ENCODE measurements at places on chromosomes 2 and 18.

- DNase-seq, result no peak
These were observed 535.9 kb downstream of the TRIB2 start for GRCh38 chr2:13252615-13253014.

- no peak for DNase-seq
These were observed 27.7 kb upstream of the ACTR2 start for GRCh38 chr2:65199891-65200290.

- DNase-seq, result no peak
These were observed 110.8 kb downstream of the LOXHD1 start for GRCh38 chr18:46546111-46546640.

DNA sequence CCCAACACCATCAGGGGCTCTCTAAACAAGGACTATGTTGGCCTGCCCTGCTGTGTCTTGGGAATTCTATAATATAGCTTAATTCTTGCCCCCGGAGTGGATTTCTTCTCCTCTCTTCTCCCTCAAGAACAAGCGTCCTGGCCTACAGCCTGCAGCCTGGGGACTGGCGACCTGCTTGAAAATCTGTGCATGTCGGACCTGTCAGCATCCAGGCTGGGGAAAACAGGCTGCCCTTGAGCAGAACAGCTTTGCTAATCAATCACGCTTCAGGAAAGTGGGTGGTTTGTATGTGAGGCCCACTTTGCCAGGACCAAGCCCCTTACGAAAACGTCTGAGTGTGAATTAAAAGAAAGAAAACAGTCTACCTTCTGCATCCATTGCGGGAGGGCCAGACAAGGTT lies 116.7 kb downstream of the BCL2 start:
- no peak for DNase-seq

- no peak for DNase-seq
These were observed 23.1 kb downstream of the DGUOK start for GRCh38 chr2:73949802-73950201.

DNA sequence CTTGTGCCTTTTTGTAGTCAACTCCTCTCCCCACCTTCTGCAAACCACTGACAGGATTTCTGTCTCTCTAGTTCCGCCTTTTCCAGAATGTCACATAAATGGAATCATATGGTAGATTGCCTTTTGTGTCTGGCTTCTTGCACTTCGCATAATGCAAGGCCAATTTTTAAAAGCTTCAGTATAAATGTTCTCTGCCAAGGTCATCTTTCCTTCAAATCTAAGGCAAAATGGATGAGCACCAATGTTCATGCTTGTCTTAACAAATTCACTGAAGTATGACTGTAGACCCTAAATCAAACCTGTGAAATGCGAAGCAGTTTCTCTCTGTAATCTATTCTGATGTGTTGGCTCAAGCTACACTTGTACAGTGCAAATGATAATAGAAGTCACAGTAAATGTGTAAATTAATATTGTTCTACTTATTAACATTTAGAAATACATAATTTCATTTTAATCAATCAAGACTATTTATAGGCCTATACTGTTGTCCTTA lies 92.8 kb upstream of the GLS start:
- no peak for DNase-seq

DNA sequence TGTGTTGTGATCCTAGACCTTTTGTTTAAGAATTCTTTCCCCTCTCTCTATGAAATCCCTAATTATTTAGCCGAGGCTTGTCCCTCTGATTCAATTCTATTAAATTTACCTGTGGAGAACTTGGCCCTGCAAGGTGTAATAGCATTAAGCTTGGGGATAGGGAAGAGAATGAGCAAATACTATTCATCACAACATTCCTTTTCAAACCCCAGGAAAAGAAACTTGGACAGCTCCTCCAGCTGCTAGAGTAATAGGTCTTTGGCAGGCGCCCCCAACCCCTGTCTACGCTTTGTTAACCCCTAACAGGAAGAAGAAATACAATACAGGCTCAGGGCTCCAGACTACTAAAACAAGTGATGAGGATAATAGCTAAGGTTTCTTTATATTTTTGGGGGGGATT lies 957.0 kb downstream of the CPS1 start:
- DNase-seq, result no peak

DNA sequence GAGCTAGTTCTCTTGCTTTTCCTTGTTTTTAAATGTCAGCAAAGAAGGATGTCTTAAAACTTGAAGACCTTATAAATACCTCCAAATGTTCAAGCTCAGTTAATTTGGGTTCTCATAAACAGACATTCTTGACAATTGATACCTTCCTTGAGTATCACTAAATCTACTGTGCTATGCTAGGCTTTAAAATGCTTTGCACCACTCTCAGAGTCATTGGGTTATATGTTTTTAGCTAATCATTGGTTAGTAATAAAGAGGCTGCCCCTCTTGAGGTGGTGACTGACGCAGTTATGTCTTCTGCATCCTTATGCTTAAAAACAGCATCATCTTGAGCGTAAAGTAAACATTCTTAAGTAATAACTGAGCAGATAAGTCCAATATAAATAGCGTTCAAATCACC lies 276.0 kb downstream of the AGPS start:
- DNase-seq, result no peak

GRCh38 chr2:125837128-125837527 lies 818.8 kb upstream of the GYPC start:
- no peak for DNase-seq

DNA sequence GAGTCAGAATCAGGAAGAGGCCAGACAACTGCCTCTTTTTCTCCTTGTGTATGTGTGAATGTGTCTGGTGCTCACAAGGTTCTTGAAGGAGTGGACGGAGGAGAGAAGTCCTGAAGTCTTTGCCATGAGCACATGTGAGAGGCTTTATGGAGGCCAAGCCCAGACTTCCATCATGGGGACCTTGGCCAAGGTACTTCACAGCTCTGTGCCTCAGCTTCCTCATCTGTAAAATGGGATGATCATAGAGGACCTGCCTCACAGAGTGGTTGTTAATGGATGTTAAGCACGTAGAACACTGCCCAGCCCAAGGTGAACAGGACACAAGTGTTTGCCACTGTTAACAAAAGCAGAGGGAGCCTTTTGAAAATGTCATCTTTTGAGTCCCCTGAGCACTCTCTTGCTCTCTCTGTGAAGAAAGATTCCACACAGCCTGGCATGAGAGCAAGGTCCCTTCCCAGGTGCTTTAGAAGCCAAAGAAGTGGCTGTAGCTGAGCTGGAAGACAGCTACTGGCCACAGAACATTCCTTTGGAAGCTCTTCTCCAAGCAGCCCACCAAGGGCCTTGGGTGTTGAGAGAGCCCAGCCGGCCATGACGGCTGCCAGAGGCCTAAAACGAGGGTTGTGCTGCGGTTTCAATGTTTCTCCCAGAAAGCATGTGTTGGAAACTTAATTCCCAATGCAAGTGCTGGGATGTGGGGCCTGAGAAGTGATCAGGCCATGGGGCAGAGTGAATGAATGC lies 41.8 kb upstream of the ASPRV1 start:
- no peak for DNase-seq

DNA sequence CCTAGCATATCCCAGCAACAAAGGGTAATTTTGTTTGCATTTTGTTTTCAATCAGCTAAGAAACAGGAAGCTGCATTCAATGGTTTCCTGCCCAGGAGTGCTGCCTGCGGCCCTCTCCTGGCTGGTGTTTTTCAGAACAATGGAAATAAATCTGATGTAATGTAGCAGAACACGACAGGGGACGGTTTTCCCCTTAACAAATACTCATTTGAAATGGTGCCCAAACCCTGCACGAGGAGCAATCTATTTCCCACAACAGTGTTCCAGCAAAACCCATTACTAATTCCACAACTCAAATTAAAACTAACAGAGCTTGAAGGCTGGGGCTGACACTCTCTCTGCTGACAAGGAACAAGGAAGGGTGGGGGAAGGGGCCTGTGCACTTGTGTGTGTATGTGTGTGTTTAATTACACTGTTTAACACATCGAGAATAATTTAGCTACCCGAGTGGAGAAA lies 8.7 kb downstream of the CAPN13 start:
- no peak for DNase-seq

DNA sequence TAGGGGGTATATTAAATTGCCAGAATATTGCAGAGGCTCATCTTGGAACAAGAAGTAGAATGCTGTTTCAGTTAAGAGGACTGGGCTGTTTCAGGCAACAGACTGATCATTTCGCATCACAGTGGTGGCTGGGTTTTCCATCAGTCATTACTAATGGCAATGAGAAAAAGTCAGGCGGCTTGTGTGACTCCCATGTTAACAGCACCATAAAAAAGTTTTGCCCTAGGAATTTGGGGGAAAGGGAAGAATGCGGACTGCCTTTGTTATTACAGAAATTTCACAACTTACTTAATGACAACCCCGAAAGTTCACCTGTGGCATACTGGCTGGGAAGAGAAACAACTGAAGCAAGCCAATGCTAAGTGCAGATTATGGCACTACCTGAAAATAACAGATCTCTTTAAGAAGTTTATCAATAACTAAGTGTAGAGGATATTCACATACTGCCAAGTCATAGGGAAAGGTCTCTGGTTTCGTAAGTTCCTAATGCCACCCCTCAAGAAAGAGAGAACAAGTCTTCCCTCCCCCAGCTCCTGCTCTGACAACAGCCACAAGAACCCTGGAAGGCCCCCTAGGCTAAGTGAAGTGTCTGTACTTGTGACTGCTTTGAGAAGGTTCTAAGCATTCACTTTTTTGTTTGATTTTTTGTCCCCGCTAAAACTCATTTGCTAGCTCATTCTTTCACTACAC lies 40.5 kb upstream of the AP1S3 start:
- no peak for DNase-seq

GRCh38 chr2:168773719-168774521 lies 28.5 kb upstream of the NOSTRIN start:
- peak; percentile 48 for DNase-seq

- no peak for DNase-seq
These were observed 8.0 kb upstream of the SF3B1 start for GRCh38 chr2:197442857-197443256.

GRCh38 chr2:233414777-233415570 lies 60.7 kb downstream of the DGKD start:
- DNase-seq, result peak; percentile 59

- DNase-seq, result peak; percentile 57
These were observed 101.2 kb downstream of the UBR3 start for GRCh38 chr2:169928463-169928864.

- DNase-seq, result no peak
These were observed 206.0 kb upstream of the SPRED2 start for GRCh38 chr2:65638443-65638842.

- DNase-seq, result no peak
These were observed 350.9 kb upstream of the CDH20 start for GRCh38 chr18:60982329-60982695.

DNA sequence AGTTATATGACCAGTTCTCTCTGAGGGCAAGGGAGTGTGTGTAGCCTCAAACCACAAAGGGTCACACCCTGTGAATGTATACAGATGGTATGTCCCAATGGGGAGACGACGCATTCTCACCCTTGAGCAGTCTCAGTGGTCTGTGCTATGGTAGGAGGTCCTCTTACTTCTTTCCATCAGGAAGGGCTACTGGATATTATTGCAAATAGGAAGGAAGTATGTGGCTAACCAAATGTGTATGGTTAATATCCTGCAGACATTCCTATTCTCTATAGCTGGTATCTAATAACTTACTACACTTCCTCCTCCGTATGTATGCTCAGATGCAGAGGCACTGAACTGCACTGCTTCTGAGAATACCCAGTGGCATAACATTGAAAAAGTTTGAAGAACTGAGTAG lies 306.7 kb upstream of the CCDC68 start:
- no peak for DNase-seq

DNA sequence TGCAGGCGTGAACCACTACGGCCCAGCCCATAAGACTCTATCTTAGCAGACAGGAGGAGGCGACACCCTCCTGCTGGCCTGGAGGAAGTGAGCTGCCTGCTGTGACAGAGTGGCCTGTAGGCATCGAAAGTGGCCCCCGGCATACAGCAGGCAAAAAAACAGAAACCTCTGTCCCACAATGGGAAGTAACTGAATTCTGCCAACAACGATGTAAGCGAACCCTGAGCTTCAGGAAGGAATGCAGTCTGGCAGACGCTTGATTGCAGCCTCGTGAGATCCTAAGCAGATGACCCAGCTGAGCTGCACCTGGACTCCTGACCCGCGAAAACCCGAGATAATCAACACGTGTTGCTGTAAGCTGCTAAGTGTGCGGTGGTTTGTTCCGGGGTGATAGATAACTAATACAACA lies 13.6 kb downstream of the MRO start:
- DNase-seq, result no peak

DNA sequence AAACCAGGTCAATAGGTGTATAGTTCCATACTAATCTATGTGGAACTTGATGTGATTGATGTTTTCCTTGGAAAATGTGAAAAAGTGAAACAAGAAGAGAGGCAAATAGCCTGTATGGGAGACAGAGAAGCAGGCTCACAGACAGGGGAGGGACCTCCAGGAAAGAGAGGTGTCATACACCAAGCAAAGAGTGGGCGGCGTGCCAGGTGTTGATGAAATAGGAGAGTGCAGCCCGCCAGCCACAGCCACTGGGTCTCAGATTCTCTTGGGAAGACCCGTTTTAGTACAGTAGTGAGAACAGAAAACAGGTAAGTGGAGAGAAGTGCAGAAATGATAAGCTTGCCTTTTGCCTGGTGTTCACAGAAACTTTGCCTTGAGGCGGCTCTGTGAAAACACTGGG lies 301.9 kb downstream of the ZNF407 start:
- no peak for DNase-seq

- DNase-seq, result no peak
These were observed 48.1 kb downstream of the SEMA4F start for GRCh38 chr2:74702001-74702715.

- no peak for DNase-seq
These were observed 17.2 kb upstream of the CD207 start for GRCh38 chr2:70852824-70853223.

GRCh38 chr2:128318776-128319464 lies at the start of gene HS6ST1:
Gene HS6ST1 (minus strand): TSS chr2:128318868. CDS start chr2:128318563, 305 bp downstream.
- peak; percentile 87 for DNase-seq

DNA sequence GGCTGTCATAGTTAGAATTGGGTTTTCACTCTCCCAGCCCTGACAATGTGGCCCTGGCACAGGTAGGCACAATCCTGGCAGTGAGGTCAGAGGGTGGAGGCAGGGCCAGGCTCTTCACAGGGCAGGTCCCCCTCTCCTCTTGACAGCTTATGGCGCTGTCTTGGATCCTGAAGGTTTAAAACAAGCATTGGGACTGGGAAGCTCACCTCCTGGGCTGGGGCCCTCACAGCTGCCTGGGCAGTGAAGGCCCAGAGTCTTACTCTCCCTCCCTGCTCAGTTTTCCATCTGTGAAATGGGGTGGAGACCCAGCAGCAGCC lies 23.3 kb downstream of the LBH start:
- no peak for DNase-seq

DNA sequence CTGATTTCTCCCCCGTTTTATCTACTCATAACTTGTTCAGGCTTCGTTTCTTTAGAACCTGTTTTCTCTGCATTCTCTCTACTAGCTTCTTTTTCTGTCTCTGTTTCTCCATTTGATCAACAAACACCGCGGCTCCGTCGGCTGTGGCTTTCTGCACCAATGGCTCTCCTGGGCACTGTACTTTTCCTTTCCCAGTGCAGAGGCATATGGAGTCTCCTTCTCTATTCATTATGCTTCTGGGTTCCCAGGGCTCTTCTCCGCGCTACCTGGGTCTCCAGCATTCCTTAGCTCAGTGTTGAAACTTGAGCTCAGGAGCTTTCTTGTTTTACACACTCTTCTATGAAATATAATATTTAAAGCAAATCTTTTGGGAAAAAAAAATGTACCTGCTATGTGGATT lies 196.6 kb upstream of the SOX11 start:
- no peak for DNase-seq

GRCh38 chr2:68377137-68377780 lies 12.2 kb downstream of the PLEK start:
- DNase-seq, result no peak

GRCh38 chr2:222136106-222136630 lies 162.6 kb downstream of the PAX3 start:
- DNase-seq, result no peak

GRCh38 chr2:217477583-217477982 lies 525.2 kb downstream of the TNS1 start:
- no peak for DNase-seq

Measured in LoVo (cell line).